ENCODE measurements at places on chromosomes 6 and 20.

DNA sequence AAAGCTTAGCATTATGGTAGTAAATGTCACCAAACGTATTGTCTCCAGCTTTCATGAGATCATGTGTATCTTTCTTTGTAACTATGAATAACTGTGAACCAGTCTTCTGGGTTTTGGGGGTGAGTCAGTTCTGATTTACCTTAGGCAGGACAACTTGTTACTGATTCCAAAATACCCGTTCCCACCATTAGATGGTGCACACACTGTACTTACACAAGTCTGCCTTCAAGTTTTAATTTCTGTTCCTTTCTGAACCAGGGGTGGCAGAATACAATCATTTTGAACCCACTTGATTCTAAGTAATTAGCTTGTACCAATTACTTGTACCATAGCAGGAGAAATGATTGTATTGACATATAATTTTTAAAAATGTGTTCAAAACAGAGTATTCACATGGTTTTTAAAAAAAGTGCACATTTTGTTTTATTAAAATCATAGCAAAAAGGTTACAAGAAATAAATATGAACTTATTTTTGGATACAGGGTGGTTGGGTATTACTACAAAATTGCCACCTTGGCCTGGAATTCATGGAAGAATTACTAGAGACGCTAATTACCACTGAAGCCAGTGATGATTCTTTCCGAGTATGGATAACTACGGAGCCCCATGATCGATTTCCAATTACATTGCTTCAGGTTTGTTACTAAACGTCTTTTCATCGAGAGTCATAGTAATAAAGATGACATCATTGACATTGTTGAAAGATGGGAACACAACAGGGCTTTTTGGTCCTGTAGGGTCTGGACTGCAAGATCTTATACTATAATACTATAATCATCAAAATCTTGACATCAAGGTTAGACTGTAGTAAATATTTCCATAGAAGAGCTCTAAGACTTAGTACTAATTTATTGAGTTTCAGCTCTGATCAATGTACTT, 75.2 kb upstream of the GLP1R start:
- DNase-seq: no peak

- no peak for DNase-seq
These were observed 97.6 kb downstream of the CD164 start for GRCh38 chr6:109284675-109285074.

DNA sequence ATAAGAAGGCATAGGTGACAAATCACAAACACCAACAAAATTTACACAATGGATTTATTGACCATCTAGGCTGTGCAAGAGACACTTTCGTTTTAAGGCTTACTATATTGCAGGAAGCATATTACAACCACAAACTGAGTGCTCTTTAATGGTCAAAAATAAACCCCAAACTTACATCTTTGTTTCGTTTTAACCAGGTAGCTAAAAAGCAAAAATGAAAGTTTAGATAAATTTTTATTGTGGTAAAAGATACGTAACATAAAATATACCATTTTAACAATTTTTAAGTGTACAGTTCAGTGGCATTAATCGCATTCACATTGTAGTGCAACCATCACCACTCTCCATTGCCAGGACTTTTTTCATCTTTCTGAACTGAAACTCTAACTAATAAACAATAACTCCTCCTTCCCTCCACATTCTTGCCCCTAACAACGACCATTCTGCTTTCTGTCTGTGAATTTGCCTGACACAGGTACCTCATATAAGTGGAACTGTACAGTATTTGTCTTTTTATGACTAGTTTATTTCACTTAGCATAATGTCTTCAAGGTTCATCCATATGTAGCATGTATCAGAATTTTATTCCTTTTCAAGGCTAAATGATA, 32.3 kb upstream of the DUSP22 start:
- no peak for DNase-seq

- no peak for DNase-seq
These were observed 103.9 kb downstream of the EPM2A start for GRCh38 chr6:145631374-145631773.

GRCh38 chr6:67914419-67914818, 720.7 kb upstream of the ADGRB3 start:
- no peak for DNase-seq

DNA sequence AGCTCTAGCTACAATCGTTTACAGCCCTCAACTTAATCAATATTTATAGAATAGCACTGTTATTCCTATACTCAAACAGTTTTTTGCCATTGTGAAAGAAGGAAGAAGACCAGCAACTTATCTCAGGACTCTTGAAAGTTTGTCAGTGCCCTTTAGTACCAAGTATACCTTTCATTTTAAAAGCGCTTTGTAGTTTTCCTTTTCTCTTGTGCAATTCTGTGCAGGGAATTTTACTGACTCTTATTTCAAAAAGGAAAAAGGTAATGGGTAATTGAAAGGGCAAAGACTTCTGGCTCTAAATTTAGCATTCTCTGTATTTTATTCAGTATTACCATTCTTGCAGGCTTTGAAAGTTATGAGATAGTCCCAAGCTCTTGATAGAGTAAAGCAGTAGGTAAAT, 16.8 kb upstream of the RHAG start:
- DNase-seq: no peak

GRCh38 chr6:27553123-27553904, 80.4 kb upstream of the ZNF184 start:
- no peak for DNase-seq

DNA sequence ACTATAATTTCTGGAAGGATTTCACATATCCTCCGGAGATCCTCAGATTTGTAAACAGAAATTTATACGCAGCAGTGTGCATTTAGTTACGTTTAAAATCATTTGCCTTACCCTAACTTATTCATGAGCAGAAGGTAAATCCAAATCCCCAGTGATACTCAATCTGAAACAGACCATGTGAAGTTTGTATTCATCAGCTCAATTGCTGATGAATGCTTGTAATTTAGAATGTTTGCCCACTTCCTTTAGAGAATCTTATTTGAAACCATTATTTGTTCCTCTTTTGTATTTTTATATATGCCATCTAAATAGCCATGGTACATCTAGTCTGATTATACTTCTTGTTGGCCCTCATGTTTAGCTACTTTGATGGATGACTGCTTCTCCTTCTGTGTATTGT, 15.4 kb downstream of the TAAR1 start:
- DNase-seq: no peak

- DNase-seq: no peak
These were observed 81.4 kb downstream of the CARMIL1 start for GRCh38 chr6:25360621-25361020.

- no peak for DNase-seq
These were observed 66.6 kb upstream of the NXT1 start for GRCh38 chr20:23284009-23284408.

GRCh38 chr6:32974541-32975308, 6.3 kb downstream of the BRD2 start:
- DNase-seq: no peak

- peak; percentile 74 for DNase-seq
These were observed at the start of gene NRM for GRCh38 chr6:30690403-30691207. NRM (minus strand) TSS chr6:30690984; CDS start chr6:30690974, 10 bp downstream.

- no peak for DNase-seq
These were observed 76.7 kb upstream of the IYD start for GRCh38 chr6:150291968-150292710.

DNA sequence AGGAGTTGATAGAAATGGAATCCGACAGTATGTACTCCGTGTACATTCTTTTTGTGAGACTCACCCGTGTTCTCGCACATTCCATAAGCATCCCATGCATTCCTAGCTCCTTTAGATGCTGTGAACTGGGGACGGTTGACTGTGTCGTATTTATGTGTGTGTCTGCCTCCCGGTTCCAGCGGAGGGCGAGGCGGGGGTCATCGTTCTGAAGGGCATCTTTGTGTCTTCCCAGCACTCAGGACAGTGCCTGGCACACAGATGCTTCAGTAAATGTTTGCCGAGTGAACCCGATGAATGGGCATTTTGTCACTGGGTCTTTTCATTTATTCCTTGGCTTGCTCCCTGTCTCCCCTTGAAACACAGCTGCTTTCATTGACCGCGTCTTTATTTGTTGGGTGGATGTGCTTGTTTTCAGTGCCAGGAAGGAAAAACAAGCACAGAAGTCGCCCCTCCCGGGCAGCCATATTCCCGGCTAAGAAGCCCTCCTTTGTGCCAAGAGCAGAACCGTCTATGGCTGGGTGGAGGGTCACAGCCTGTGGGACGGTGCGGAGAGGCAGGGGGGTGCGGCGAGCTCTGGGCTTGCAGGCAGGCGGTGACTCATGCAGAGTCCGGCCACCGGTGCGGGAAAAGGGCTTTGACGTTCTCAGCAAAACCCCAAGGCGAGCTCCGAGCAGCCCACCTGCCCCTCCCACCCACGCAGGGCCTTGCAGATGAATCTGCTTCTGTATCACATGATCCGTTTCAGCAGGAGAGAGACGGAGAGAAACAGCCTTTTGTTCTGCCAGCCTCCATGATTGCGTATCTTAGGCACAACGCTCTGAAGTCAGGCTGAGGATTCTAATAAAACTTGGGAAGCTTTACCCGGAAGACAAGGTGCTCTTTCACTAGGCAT, 11.2 kb upstream of the PSMG4 start:
- DNase-seq: no peak

- DNase-seq: no peak
These were observed 449.2 kb downstream of the GJA1 start for GRCh38 chr6:121884620-121885019.

DNA sequence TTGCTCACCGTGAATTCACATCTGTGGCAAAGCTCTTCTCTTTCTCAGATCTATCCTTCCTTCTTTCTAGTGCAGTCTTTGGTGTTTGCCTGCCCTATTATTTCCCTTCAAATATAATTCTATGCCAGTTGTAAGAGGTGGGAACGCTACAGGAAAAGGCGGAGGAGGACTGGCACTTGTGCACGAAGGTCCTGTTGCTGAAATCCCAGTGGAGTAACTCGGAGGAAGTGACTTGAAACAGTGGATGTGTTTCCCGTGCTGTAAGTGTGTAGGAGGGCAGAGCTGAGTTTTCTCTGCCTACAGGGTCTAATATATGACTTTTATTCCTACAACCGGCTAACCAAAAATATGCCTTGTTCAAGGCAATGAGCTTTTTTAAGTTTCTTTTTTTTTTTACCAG, 754.8 kb downstream of the QKI start:
- no peak for DNase-seq

DNA sequence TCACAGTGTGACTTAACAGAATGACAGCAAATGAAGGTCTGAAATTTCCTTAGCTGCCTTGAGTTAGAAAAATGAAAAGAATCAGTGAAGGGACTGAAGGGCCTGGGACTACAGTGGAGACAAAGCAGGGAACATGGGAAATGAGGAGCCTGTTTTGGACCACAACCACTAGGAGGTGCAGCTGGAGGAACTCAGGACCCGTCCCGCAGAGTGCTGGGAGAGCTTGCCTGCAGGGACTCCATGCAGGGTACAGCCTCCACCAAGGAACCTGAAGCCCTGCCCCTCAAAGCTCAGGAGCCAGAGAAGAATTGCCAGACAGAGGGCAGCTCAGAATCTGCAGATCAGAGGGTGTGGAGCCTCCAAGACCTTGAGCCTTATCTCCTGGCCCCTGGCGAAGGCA, 50.7 kb downstream of the LRFN2 start:
- DNase-seq: no peak

- DNase-seq: no peak
These were observed 195.2 kb upstream of the PROKR2 start for GRCh38 chr20:5511930-5512329.

DNA sequence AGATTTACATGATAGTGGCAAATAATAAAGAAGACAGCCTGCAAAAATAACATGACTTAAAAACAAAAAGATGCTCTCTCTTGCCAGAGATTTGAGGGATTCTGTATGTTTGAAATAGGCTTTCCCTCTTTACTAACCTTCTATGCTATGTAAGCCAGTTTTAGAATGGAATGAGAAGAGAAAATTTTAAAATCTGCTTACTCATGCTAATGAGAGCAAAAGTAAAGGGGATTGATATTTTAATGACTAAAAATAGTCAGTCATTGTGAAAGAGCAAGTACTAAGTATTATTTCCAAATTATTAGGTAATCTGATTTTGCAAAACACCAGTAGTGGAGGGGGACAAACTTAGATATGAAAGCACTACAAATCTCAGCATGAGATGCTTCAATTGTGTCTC, 563.3 kb upstream of the ADGRB3 start:
- DNase-seq: no peak

DNA sequence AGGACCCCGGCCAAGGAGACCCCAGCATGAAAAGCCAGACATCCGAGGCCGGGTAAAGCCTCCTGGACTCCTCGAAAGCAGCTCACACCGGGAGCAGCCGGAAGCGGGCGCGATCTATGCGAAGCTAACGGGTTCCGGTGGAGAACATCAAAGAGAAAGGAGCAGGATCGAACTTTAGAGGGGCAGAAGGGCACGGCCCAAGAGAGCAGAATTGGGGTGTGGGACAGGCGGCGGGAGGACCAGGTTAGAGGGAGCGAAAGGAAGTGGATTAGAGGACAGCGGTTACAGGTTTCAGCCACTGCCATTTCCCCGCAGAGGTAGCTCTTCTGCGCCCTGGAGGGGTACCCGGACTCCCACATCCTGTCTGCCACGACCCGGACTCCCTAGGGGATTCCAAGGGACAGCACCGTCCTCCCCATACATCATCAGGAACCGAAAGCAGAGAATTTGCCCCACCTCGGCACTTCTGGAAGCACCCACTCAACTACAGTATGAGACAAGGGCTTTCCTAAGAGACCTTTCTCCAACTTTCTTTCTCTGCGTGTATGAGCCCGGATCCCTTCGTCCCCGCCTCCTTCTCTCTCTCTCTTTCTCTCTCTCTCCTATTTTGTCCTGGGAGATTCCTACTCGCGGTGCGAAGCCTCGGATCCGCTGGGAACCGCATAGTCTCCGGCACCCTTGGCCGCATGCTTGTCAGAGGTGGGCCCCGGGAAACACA, 507 bp upstream of the VGLL2 start:
- no peak for DNase-seq

- DNase-seq: no peak
These were observed 608.1 kb downstream of the TENT5A start for GRCh38 chr6:81144346-81144745.

- DNase-seq: no peak
These were observed 224.8 kb upstream of the MAP3K7 start for GRCh38 chr6:90811596-90812226.

DNA sequence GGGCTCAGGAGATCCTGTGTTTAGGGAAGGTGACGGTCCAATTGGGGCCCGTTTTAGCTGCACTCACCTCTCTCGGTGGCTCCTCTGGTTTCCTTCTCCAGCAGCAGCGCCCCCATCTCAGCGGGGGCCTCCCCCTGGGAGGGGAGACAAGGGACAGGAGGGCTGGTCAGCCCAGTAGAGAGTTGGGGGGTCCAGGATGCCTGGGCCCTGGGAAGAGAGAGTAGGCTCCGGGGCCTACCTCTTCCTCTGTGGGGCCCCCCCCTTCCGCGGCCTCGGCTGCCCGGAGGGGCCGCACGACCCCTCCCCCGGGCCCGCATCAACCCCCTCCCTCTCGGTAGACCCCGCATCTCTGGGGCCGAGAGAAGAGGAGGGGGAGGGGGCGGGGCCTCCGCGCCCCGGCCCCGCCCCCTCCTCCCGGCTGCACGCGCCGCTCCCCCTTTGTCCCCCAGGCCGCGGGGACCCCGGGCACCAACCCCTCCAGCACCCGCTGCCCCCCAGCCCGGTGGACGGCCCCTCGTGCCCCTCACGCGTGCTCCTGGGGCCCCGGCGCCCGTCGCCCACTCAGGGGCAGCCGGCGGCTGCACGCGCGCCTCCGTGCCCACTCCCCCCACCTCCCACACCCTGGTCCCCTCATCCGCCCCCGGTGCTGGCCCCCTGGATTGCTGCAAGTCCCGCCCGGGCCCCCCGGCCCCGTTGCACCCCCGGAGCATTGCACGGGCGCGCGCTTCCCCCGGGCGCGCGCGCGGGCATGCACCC, 464 bp downstream of the EHMT2 start:
- no peak for DNase-seq

- no peak for DNase-seq
These were observed 11.8 kb downstream of the SCML4 start for GRCh38 chr6:107812234-107812769.
